Endothelial cell (in vitro differentiated cells): ENCODE measurements at places on chromosomes 16 and 17.

DNA sequence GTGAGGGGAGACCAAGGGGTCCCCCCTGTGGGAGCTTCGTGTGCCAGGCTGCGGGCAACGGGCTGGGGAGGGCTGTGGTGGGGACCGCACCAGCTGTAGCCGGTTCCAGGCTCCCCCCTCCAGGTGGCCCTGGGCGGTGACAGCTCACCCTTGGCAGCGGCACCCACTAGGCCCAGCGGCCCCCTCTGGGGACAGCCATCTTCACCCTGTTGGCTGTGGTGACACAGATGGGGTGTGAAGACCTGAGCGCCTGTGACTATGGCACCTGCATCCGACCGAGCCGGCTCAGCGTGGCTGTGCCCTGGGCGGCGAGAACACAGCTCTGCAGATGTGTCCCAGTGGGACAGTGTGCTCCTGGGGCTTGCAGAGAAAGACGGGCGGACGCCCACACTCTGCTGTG, 1.1 kb upstream of the C1QTNF8 start:
- DNase-seq: no peak

DNA sequence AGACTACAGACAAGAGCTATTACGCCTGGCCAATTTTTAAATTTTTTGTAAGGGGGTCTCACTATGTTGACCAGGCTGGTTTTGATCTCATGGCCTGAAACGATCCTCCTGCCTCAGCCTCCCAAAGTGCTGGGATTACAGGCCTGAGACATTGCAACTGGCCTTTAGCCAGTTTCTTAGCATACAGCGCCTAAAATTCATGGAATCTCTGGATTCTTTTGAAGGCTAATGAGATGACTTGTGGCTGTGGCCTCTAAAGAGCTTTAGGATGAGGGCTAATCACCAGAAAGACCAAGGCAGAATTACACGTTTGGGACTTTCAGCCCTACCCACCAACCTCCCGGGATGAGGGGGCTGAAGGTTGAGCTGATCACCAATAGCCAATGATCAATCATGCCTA, 34.6 kb downstream of the AKAP10 start:
- no peak for DNase-seq

- no peak for DNase-seq
Observed at GRCh38 chr16:65306300-65306699, 184.4 kb upstream of the CDH11 start.

- DNase-seq: no peak
Observed at GRCh38 chr16:11658896-11659708, 9.2 kb upstream of the SNN start.

- no peak for DNase-seq
Observed at GRCh38 chr17:77677630-77678029, 280.9 kb upstream of the TNRC6C start.

- DNase-seq: no peak
Observed at GRCh38 chr16:68369697-68370580, 59.1 kb downstream of the PRMT7 start.

DNA sequence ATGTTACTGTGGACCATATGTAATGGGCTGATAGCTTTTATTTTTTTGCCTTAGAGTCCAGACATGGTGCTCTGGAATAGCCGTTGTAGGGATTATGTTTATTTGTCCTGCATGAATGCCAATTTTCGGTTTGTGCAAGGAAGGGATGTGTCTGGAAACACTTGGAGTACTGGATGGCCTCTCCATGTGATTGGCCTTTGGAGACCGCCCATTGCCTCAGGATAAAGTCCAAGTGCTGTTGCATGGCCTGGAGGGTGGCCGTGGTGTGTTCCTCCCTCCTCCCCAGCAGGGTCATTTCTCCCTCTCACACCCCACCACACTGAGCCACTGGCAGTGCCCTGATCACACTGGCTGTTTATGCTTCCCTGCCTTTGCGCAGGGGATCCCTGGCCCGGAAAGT, 93.9 kb downstream of the MSI2 start:
- DNase-seq: no peak

GRCh38 chr16:30659507-30660423, 1.5 kb downstream of the FBRS start:
- DNase-seq: no peak

GRCh38 chr17:4407216-4407615, 26.5 kb upstream of the SPNS3 start:
- no peak for DNase-seq

DNA sequence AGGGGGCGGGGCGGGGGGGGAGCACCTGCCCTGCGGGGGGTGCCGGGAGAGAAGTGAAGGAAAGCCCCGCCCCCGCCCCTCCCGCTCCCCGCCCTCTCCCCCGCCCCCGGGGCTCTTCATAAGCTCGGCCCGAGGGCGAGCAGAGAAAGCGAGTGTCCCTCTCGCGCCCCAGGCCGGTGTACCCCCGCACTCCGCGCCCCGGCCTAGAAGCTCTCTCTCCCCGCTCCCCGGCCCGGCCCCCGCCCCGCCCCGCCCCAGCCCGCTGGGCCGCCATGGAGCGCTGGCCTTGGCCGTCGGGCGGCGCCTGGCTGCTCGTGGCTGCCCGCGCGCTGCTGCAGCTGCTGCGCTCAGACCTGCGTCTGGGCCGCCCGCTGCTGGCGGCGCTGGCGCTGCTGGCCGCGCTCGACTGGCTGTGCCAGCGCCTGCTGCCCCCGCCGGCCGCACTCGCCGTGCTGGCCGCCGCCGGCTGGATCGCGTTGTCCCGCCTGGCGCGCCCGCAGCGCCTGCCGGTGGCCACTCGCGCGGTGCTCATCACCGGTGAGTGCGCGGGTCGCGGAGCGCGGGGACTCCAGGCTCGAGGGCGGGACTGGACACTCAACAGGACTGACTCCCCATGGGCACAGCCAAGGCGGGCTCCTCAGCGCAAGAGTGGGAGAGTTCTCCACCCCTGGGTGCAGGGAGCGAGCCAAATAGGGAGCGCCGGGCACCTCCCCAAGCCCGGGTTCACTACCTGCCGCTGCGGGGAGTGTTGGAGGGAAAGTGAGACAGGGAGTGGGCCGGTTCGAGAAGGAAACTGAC, at the start of gene HSD11B2:
Gene HSD11B2, plus strand, starts transcription at position 145 of the 798 bp plus-strand sequence. Its CDS starts 128 bp downstream, at position 273.
- peak; percentile 54 for DNase-seq

DNA sequence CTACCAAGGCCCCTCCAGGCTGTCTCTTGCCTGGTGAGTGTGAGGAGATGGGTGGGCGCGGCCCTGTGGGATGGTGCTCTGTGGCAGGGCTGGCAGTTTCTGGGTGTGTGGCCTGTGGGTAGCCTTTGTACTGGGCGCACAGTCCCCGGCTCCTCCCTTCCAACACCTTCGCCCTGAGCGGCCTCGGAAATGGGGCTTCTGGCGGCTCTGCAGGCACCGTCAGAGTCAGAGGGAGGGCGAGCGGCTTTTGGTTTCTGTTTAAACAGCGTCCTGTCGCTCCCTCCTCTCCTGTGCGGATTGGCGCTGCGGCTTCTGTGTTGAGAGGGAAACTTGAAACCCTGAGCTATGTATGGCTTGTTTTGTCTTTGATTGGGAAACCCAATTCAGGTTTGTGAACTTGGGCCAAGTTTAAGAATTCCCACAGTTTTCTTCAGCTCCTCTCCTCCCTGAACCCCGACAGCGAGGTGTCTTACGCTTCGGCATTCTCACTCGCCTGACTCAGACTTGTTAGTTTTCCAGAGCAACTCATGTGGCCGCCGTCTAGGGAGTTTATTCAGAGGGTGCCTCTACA, 8.3 kb upstream of the ZNF750 start:
- DNase-seq: no peak

- DNase-seq: no peak
Observed at GRCh38 chr16:14445937-14446715, 183.9 kb downstream of the PARN start.

DNA sequence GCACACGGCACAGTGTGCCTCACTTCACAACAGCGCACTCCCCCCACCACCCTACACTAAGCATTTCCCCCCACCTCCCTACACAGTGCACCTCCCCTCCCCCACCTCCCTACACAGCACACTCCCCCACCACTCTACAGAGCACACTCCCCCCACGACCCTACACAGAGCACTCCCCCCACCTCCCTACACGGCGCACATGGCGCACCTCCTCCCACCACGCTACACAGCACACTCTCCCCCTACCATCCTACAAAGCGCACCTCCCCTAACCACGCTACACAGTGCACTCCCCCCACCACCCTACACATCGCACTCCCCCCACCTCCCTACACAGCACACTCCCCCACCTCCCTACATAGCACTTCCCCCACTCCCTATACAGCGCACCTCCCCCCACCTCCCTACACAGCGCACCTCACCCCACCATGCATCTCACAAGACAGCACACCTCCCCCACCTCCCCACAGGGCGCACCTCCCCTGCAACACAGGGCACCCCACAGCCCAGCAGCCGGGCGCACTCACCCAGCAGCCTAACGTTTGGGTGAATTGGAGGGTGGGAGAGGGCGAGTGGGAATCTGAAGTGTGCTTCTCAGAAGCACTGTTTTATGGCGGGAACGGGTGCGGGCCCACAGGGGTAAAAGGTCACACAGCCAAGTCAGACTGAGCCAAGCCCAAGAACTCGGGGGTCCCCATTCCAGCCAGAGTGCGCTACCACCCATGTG, 10.3 kb downstream of the KNOP1 start:
- no peak for DNase-seq

DNA sequence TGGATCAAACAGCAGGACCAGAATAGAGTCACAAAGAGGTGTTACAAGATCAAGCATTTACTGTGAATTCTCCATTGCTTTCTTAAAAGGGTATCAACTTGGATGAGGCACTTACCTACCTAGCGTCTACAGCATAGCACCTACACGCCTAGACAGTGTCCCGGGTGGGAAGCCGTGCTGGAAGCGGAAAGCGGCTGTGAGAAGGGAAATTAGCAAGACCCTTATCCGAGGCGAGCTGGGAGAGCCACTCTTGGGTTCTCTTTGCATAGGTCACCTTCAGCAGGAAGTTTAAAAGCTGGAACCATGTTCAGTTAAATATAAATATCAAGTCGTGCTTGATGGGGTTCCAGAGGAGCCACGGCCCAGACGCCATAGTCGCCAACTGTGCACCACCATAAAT, 46.3 kb downstream of the TRARG1 start:
- no peak for DNase-seq

GRCh38 chr17:82089723-82090548, 8.1 kb downstream of the FASN start:
- no peak for DNase-seq

DNA sequence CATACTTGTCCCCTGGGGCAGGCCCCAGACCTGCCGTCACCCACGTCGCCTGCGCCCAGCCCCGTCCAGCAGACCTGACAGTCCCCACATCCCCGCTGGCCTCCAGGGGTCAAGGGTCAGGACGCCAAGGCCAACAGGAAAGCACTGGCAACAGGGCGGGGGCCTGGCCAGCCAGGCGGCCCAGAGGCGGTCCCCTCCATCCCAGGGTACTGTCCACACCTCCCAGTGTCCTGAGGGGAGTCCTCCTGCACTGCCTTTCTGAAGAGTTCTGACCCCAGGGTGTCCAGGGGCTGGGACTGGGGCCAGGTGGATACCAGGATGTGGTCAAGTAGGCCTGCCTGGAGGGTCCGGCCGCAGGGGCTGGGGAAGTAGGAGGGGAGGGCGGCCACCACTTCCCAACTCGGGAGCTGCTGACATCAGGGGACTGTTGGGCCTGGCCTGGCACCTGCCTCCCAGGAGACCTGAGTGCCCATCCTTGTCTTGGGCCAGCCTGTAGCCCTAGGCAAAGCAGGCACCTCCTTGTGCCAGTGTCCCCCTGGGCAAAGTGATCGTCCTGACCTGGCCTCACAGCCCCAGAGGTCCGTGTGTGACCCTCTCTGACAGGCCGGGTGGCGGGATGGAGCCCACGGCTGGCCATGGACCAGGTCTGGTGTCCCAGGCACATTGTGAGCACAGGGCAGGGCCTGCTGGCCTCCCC, 6.7 kb upstream of the AXIN1 start:
- DNase-seq: no peak

DNA sequence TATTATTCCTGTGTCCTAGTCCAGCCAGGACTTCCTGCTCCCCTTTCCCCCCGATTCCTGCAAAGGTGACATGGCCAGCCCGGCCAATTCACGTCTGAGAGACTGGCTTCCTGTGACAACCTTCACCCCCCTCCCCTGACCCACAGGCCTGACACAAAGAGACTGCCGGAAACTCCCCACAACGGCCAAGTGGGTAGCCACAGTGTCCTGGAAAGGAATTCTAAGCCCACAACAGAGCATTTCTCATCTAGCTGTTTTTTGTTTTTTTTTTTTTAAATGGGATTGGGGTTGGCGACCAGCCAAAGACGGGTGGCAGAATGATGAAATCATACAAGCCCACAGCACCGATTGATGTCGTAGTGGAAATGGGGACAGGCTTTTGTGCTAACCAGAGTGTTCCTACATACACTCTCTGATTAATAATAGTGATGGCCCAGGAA, 2.8 kb upstream of the XAF1 start:
- DNase-seq: peak; percentile 61

- DNase-seq: no peak
Observed at GRCh38 chr16:15601212-15601879, 41.6 kb downstream of the MARF1 start.

DNA sequence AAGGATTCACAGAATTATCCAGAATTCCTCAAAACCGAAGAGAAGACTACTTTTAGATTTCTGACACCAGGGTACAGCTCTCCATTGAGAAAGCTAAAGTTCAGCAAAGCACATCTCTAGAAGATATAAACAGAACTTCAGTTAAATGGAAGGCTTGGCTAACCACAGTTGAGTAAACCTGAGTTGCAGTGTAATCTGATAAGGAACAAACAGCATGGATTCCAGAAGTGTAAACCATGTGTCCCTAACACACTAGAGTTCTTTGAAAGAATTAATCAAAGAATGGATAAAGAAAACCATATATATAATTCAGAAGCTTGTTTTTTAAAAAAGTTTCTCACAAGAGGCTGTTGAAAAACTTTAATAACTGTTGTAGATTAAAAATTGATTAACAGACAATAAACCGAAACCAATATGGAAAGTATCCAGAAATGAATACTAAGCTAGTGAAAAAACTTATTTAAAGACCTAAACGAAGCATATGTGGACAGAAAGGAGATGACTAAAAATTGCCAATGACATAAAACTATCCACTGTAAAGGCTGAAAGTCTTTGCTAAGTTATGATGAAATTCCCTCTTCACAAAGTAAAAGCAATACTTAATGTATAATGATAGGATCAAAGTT, 4.3 kb downstream of the RNF43 start:
- DNase-seq: no peak

- DNase-seq: no peak
Observed at GRCh38 chr17:35377068-35377467, 3.6 kb upstream of the SLFN11 start.

GRCh38 chr16:85330006-85330693, 217.9 kb upstream of the CIBAR2 start:
- no peak for DNase-seq
